Frontal cortex (tissue), 4 donors: ENCODE measurements at places on chromosomes 11 and 22.

GRCh38 chr11:123249354-123249753, 54.3 kb upstream of the CLMP start:
- DNase-seq: no peak

GRCh38 chr11:17978553-17979287, 34.1 kb downstream of the SERGEF start:
- DNase-seq: peak; percentile 51

- no peak for DNase-seq
These were observed 26.8 kb upstream of the RTL6 start for GRCh38 chr22:44524806-44525205.

DNA sequence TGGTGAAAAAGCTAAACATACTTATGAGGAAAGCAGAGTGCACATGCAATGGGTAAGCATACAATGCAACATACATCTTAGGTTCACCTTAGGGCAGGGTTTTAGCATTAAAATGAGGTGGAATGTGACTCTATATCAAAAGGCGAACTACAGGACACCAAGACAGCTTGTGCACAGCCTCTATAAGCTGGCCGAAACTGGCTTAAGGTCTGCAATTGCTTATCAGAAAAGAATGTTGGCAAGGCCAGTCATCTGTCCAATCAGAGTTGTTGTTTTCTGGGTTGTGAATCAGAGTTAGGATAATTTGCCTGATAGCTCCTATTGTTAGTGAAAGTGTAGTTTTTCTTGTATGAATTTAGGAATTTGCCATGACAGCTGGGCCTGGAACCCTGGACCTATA, 76.5 kb downstream of the LRRC4C start:
- DNase-seq: no peak
